ENCODE measurements at places on chromosomes 6 and 20. TPM values are rescaled to one million over a fixed set of nuclear protein-coding genes. Genes with fewer than 3 reads are reported as not detected.

- H3K36me3 ChIP-seq, result peaks cover 32% of the 10 kb centered on the region
- no peak for DNase-seq
- H3K27ac ChIP-seq, result peak overlapping the region; percentile 97
- peaks cover 66% of the 10 kb centered on the region for H3K4me1 ChIP-seq
- no peaks in the 10 kb centered on the region for H3K27me3 ChIP-seq
- peak overlapping the region; percentile 80 for H3K4me3 ChIP-seq
Measured at GRCh38 chr6:32178547-32179440, 589 bp downstream of the RNF5 start.

GRCh38 chr6:96522465-96523009 lies 931 bp downstream of the UFL1 start:
- peaks cover 38% of the 10 kb centered on the region for H3K36me3 ChIP-seq
- peak overlapping the region; percentile 93 for H3K4me3 ChIP-seq
- peaks cover 30% of the 10 kb centered on the region for H3K4me1 ChIP-seq
- H3K27me3 ChIP-seq, result no peaks in the 10 kb centered on the region

- H3K27me3 ChIP-seq, result no peaks in the 10 kb centered on the region
- DNase-seq, result peak; percentile 46
- peaks cover 20% of the 10 kb centered on the region for H3K4me1 ChIP-seq
- H3K4me3 ChIP-seq, result no peak overlapping the region
- H3K36me3 ChIP-seq, result no peaks in the 10 kb centered on the region
- no peak overlapping the region for H3K27ac ChIP-seq
Measured at GRCh38 chr20:3163099-3164042, 3.7 kb upstream of the FASTKD5 start.

DNA sequence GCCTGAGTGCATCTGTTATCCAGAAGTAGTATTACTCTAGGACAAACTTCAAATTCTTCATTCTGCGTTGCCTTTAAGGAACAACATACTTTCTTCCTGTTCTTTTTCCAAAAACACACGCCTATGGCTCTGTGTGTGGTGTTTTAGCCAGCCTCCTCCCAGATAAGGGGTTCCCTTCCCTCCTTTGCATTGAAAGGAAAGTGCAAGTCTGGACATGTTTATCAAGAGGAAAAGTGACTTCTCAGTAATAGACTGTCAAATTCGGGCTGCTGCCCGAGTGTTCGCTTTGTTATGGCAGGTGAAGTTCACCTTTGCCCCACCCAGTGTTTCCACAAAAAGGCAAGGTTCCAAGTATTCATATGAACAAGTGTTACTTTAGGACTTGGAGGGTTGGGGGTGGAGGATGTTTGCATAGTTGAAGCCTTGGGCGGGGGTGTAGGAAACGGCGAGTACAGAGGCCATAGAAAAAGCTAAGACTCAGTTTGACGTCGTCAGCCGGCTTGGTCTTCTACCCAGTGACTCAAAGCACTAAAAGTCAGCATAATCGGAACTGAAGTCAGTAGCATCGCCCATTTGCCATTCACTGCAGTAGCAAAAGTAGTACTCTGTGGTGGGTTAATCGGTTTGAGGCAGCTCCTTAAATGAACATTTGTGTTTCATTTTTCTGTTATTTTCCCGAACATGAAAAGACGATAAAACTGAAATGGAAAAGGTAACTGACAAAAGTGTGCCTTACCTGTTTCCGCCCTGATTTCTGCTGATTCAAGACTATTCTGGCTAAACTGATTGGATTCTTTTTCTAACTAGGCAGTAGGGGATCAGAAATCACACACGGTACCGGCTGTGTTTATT lies 12.5 kb downstream of the PRDM1 start:
- no peaks in the 10 kb centered on the region for H3K36me3 ChIP-seq
- no peaks in the 10 kb centered on the region for H3K4me1 ChIP-seq
- H3K4me3 ChIP-seq, result peak overlapping the region; percentile 30
- peaks cover 4% of the 10 kb centered on the region for H3K27me3 ChIP-seq
- no peak for DNase-seq

The FRK gene
- total RNA-seq, result 6.7 TPM

The FAM217B gene
- 22.0 TPM for total RNA-seq

The MAK gene
- not detected for total RNA-seq

All from heart left ventricle (tissue), 16 donors.